ENCODE measurements at places on chromosomes 12 and 14.
A peak's percentile ranks its signal among the peaks of the same experiment; 100 is the strongest.

DNA sequence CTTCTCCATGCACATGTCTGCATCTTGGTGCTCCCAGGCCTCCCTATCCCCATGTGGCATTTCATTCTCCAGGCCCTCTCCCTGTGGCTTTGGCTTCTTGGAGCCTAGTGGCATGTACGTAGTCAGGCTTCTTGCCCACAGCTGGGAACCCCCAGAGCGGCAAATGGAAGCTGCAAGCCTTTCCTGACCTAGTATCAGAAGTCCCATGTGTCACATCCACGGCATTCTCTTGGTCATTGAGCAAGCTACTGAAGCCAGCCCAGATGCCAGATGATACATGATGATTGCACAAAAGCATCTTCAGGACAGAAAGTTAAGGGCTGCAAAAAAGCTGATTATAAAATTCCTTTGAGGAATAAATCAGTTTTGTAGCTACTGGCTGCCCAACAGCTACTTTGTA, 154.9 kb downstream of the PELI2 start:
- DNase-seq = no peak

DNA sequence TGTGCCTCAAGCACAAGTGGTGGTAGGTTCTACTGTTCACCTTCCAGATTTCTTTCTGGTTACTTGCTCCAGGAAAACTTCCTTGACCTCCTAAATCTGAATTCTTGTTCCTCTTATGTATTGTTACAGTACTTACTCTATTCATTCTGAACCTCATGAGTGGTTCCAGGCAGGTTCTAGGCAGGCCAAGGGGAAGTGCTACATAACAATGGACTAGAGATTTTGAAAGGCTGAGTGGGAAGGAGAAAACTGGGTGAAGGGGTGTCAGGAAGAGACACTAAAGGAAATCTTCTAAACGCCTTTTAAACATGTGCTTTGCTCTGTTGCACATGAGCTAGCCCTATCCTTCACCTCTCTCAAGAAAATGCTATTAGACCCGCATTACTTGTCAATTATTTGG, 1.6 kb downstream of the YARS2 start:
- DNase-seq = no peak

GRCh38 chr14:55603401-55603953, 23.5 kb downstream of the KTN1 start:
- no peak for DNase-seq

DNA sequence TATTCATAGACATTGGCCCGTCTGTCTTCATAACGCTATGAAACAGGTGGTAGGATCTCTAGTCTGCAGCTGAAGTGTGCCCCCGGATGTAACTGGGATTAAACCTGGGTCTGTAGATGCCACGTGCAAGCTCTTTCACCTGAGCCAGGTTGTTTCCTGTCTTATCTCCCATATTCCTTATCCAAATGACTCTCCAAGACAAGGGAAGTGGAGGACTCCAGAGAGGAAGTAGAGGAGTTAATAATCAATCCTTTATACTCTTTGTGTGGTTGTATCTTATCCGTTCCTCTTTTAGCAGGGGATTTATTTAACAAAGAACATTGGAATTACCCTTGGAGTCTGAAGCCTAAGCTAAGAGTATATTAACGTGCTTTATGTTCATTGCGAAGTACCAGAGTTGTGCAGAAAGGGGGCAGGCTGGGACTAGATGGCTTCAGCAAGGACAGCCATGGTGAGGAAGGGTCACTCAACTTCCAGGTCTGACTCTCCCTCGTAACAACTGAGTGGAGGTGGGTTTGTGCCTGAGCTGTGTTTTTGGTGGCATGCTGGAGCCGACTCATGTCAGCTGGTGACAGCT, 82.8 kb downstream of the RIN3 start:
- no peak for DNase-seq

- DNase-seq = no peak
These were observed 55.4 kb downstream of the TMEM121 start for GRCh38 chr14:105581551-105582341.

DNA sequence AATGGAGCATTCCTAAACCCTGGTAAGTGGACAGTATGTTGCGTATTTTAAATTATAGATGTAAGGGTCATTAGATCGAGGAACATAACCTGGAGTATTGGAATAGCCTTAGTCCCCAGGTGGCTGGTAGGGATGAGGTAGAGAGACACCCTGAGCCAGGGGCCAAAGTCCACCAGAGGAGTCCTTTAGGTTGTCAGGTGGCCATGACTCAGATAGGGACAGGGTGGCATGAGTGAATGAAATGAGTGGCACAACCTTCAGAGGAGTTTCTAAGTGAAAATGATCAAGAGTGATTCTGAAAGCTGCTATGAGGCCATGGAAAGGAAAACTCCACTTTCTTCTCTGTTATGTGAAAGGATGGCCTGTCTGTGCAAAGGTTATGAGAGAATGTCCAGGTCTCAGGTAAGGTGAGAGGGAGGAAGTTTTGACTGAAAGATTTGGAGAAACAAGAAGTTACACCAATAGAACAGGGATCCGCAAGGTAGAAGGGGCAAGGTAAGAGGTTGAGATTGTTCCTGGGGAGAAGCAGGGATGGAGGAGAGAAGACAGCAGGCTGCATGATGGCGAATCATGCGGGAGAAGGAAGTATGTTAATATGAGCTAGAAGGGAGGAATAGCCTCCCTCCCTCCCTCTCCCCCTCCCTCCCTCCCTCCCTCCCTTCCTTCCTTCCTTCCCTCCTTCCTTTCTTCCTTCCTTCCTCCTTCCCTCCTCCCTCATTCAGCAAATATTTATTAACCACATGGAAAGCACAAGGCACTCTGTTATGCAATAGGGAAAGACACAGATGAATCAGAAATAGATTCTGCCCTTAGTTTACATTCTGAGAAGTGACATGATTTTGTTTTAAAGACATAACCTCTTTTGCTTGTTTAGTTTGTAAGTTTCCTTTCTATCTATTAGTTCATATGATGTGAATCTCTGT, 14.0 kb upstream of the RIPK3 start:
- DNase-seq = no peak

DNA sequence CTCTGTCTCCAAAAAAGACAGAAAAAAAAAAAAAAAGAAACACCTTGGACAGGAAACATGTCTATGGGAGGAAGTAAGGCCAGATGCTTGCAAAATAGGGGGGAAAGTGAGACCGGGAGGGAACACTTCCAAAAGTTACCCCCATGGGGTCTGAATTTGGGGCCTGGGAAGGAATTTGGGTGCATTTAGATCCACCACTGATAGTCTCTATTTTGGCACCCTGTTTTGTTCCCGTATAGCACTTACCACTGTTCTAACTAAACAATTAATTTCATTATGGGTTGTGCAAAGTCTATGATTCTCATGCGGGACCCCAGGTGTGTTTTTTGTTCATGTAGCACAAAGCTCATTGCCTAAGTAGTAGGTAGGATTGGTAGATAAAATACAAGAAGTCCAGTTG, 1.4 kb upstream of the MLEC start:
- no peak for DNase-seq

- DNase-seq = no peak
These were observed 50.8 kb downstream of the ARL1 start for GRCh38 chr12:101356794-101357193.

DNA sequence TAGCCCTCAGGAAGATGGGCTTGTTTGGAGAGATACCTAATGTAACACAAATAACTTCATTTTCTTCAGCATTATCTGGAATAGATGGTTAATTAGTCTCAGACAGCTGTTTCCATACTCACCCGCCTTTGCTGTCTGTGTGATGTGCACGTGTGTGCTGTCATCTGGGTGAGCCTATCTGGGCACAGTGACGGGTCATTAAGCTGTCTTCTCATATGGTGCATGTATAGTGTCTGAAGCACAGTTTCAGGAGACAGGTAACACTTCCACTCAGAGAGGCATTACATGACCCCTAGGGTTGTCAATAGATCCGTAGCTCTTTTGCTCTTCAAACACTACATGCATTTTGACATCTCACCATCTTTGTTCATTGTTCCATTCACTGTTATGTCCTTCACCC, 493.3 kb downstream of the APAF1 start:
- DNase-seq = no peak

- no peak for DNase-seq
These were observed 81.6 kb upstream of the TMTC2 start for GRCh38 chr12:82605115-82605514.

DNA sequence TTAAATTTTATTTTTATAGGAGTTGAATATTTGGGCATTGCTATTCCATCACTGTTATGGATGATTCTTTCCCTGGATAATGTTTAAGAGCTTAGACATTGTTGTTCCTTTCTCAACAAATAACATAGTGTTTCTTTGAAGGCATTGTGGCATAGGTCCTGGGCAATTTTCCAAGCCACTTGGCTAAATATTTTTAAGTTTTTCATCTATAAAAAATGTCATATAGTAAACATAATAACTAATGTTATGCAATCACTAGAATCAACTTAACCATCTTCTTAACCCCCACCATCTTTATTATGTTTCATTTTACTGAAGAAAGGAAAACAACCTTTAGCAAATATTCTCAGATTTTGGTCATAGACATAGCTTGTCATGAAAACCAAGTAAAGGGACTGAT, 600.6 kb upstream of the LMO3 start:
- DNase-seq = no peak

GRCh38 chr14:78700236-78700635, 530.1 kb downstream of the NRXN3 start:
- no peak for DNase-seq

- no peak for DNase-seq
These were observed 216.0 kb upstream of the DAAM1 start for GRCh38 chr14:58972233-58973017.

GRCh38 chr14:67666750-67667449, 7.5 kb downstream of the VTI1B start:
- DNase-seq = no peak

DNA sequence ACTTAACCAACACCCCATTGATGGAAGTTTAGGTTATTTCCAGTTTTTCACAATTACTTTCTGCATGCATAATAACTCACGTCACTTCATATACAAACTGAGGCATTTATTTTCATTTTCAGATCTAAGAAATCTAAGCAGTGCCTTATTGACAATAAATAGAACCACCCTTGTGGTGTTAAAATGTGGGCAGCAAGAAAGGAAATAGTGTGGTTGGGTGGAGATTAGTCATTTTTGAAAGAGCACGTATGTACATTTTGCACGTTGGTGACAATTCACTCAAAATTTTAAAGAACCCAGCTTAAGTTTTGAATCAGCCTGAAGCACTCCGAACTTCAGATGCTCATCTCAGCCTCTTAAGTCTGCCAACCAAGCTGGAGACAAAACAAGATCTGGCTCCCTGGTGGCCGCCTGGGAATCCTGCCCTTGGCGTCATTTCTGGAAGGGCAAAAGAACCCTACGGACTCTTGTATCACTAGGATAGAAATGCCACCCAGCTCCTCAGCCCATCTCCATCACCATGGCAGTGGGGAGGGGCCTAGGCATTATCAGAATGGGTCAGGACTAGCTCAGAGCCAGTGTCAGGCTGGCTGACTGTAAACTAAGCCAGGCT, 89.5 kb upstream of the BCL2L14 start:
- no peak for DNase-seq

DNA sequence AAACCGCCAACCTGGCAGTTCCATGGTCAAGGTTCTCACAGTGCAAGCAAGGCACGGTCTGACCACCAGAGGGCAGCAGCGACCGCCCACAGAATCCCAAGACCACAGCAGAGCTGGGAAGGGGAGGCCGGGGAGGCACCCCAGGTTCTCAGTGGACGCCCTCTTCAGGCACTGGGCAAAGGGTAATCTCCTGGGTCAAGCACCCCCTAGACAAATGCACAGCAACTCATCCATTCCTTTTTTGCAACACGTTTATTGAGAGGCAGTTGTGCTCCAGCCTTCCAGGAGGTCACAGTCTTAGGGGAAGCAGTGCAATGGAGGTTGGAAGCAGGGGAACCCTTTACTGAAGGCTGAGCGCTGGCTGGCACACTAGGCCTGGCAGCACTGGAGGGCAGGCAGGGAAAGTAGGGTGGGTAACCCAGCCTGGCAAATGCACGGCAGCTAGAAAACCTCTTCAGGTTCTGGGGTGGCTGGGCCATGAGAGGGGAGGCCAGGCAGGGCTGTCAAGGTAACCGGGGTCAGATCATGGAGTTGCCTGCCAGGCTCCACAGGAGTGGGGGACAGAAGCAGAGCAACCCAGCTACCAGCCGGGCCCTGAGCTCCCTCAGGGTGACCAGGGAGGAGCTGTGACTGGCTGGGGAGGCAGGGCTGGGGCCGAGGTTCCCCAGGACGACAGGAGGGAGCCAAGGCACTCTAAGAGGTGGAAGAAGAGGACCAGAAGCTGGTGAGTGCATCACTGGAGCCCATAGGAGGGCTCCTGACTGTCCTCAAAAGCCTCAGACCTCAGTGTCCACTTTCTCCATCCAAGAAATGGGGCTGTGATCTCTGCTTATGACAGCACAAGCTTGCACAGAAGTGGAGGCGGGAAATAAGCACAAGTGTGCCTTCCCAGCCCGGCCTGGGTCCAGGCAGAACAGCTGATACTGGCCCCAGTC, 1.8 kb upstream of the RHOF start:
- peak; percentile 41 for DNase-seq

DNA sequence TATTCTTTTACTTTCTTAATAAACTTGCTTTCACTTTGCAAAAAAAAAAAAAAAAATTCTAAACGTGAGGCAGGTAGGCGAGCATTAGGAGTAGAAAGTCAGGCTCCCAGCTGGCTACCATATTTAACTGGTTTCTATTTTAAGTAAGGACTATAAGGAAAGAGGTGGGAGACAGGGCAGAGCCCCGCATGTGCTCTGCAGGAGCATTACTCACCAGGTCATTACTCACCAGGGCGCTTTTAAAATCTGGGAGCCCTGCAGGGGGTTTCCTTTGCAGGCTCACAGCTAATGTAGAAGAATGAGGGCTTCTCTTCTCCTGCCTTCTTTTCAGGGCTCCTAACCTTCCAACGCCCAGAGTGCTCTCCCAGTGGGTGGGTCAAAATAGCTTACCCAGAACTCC, 14.0 kb upstream of the DPF3 start:
- DNase-seq = no peak

- no peak for DNase-seq
These were observed 10.2 kb downstream of the EID3 start for GRCh38 chr12:104313568-104314241.

DNA sequence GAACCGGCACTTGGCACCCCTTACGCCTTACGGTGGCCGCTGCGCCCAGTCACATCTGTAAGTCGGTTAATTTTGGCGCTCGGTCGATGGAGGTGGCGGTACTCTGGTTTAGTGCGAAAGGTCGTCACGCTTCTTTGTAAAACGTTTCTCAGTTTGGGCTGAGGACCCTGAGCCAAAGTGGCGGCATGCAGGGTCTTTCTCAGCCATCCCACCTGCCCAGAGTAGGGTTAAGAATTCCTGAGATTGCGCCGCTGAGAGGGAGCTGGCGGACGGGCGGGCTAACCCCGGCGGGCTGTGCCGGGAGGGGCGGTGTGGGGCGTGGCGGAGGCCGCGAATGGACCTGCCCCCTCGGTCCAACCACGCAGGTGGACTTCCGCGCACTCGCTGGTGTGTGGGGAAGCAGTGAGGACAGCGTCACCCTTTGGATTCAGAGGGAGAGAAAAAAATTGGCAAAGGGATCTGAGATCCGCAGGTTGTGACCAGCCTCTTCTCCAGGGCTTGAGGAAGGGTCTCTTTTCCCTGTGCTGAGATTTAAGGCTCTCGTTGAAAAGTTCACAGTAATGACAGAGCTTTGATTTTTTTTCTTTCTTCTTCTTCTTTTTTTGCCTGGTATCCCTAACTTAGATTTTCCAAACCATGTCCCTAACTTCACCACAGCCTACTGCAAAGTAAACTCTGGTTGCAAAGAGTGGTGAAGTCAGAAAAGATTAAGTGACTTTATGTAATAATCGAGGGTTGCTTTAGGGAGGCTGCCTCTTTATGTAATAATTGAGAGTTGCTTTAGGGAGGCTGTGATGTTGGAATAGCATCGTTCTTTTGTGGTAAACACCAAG, 602 bp upstream of the FBXO33 start:
- DNase-seq = peak; percentile 49

Data from GF-D8 (cell line).